ENCODE measurements at places on chromosomes 7 and 10.

- no peak for DNase-seq
Observed at GRCh38 chr10:102602272-102603045, 41.8 kb upstream of the TRIM8 start.

DNA sequence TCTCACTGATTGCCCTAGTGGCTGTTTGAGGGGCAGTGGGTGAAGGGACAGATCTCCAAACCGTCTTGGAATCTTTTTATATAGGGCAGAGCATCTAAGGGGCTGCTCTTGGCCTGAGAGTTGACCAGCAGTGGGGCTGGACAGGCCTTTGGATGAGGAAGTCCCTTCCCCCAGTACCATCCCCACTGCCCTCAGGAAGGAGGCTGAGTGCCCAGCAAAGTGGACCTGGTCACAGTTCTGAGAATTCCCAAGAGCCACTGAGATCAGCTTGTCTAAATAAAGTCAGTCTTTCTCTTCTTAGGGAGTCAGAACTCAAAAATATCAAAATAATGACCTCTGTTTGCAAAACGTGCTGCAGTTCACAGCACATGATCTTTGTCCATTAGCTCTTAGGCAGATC is 5.6 kb downstream of the GDF10 start:
- no peak for DNase-seq

GRCh38 chr7:135320268-135320667 is 86.6 kb downstream of the STRA8 start:
- DNase-seq: no peak

GRCh38 chr7:4233621-4234497 is 448.2 kb upstream of the FOXK1 start:
- no peak for DNase-seq

GRCh38 chr10:17684537-17684936 is 40.6 kb downstream of the STAM start:
- no peak for DNase-seq

GRCh38 chr7:136023134-136023869 is 46.1 kb upstream of the MTPN start:
- DNase-seq: no peak

Measured in 8988T (cell line).